ENCODE measurements at places on chromosomes 7 and 10.
A peak's percentile ranks its signal among the peaks of the same experiment; 100 is the strongest.

DNA sequence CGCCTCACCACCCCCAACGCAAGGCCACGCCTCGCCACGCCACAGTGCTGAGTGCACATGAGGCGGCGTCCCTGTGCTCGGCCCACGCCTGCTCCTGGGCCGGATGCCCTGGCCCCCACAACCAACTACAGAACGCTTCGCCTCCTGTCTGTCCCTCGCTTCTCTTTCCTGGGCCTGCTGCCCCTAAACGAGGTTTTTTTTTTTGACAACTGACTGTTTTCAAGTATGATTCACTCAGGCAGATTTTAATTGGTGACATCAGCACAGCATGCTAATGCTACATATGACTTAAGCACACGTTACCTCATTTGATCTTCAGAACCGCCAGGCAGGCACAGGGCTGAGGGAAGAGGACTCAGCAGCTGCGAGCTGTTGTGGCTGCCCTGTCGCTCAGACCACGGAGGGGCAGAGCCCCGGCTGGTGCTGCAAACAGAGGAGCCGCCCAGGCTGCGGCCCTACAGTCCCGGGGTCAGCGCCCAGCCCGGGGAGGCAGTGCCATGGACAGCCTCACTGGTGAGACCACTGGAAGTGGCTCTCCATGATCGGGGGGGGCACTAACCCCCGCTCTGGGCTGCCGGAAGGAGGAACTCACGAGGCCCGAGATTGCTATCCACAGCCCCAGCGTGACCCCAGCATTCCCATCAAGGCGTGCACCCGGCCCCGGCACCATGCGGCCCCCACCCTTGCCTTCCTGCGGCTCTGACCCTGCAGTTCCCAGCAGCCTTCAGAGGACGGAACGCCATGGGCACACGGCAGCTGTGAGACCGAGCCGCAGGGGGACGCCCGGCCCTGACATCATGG is 212.8 kb downstream of the MAD1L1 start:
- no peak for DNase-seq

- DNase-seq = no peak
Observed at GRCh38 chr10:35516102-35516670, 89.0 kb upstream of the GJD4 start.

GRCh38 chr7:30655096-30655970 is 26.9 kb downstream of the CRHR2 start:
- DNase-seq = no peak

DNA sequence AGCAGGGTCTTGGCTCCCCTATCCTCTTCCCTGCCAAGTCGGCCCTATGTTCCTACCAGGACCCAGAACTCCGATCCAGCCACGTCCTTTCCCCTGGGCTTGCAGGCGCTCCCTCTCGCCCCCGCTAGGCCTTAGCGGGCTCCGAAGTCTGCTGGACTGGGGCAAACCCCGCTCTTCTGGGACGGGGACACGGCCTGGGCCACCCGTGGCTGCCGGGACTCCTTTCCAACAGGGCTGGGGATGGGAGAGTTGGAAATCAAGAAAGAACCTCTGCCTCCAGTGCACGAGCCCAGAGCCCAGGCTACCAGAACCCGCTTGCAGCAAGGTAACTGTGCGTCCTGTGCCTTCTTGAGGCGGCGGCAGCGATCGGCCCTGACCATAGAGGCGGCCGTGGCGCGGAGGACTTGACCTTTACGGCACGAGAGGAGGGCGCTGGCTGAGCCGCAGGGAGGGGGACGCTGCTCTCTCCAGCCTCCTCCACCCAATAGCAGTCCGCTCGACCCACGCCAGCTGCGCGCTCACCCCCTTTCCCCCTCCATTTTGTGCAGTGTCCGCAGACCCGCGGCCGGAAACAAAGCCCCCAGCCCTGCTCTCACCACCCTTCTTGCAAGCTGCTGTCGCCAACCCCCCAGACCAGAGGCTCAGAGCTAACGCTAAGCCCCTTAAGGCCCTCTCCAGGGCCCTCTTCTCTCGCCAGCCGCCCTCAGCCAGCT is 7.0 kb upstream of the HOXA11 start:
- DNase-seq = no peak

DNA sequence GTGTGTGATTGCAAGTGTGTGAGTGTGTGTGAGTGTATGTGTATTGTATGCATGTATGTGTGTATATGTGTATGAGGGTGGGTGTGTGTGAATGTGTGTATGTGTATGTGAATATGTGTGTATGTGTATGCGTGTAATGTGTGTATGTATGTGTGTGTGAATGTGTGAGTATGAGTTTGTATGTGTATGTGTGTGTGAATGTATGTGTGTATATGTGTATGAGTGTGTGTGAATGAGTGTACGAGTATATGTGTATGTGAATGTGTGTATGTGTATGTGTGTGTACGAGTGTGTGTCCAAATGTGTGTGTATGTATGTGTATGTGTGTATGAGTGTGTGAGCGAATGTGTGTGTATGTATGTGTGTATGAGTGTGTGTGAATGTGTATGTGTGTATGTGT is 8.2 kb upstream of the GALNTL5 start:
- no peak for DNase-seq

- peak; percentile 20 for DNase-seq
Observed at GRCh38 chr7:97733276-97734161, 1.6 kb downstream of the TAC1 start.

GRCh38 chr7:74627661-74628411 is 29.7 kb upstream of the GTF2I start:
- no peak for DNase-seq

- peak; percentile 5 for DNase-seq
Observed at GRCh38 chr10:27223964-27224363, 16.6 kb downstream of the ACBD5 start.

DNA sequence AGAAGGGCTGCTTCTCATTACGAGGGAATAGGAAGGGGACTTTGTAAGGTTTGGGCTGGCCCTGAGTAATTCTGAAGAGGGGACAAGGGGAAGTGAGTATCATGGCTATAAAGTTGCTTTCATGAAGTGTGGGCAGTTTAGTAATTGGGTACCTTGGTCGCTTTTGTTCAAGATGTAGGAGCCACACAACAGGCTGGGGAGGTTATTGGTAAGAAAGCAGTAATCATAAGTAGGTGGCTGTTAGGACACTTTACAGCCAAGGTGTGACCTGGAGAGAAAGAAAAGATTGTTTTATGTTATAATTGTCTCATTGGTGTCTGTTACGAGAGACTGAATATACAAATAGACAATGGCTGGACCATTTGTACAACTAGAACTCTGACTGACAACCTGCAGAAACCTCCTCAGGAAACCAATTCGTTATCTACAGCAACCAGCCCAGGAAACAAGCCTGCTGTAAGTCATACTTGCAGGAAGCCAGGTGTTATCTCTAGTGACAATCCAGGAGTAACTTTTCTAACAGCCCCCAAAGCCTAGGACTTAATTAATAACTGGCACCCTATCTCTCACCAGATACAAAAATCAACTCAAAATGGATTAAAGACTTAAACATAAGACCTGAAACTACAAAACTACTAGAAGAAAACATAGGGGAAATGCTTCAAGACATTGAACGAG is 5.0 kb upstream of the CCM2 start:
- DNase-seq = no peak

DNA sequence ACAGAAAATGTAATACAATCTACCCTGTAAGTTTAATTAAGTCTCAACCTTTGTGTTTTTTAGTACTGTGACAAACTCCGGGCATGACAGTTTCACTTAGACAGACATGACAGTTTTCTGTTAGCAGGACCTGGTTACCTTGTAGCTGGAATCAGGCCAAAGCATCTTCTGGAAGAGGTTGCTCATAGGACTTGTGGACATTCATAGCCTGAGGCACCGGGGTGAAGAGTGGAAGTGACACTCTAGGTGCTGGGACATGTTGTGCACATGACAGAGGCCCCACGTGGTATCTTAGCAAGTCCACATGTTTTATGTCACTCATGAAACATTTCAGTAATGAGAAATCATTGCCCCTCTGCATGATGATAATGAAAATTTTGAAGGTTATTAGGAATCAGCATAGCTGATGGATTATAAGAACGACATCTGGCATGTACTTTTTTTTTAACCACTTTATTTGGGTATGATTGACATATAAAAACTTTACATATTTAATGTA is 441.4 kb downstream of the CNTNAP2 start:
- DNase-seq = no peak

- no peak for DNase-seq
Observed at GRCh38 chr7:91242097-91242844, 22.0 kb upstream of the FZD1 start.

Data from neural crest cell (in vitro differentiated cells).